ENCODE measurements at places on chromosomes 7 and 10.

- no peak for DNase-seq
These were observed 38.7 kb upstream of the RET start for GRCh38 chr10:43037942-43038782.

GRCh38 chr10:69009360-69009759 is 20.8 kb downstream of the KIFBP start:
- no peak for DNase-seq

DNA sequence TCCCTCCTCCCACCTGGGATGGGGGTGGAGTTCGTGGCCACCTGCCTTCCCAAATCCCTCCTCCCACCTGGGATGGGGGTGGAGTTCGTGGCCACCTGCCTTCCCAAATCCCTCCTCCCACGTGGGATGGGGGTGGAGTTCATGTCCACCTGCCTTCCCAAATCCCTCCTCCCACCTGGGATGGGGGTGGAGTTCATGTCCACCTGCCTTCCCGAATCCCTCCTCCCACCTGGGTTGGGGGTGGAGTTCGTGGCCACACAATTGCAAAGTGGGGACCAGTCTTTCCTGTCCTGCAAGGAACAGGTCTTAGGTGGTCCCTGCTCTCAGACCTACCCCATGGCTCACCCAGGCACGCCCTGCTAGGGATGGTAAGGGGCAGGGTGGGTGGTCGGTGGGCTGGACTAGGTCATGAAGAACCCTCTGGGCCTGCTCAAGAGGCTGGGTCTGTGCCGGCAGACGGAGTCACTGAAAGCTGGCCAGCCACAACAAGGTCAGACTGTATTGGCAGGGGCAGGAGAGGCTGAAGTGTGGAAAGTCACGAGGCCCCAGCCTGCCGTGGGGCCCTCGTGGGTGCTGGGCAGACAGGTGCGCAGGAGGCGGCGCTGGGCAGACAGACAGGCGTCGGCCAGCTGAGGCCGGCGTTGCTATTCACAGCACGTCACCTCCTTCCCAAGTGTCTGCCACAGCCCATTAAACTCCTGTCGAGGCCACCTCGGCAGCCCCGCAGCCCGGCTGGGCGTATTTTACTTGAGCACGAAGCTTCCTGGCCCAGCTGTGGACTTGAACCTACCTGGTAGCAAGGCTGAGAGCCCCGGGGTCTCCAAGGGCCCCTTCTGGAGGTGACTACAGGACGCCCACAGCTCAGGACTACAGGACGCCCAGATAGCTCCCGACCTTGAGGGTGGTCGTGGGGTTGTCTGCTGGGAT is 4.1 kb downstream of the KNDC1 start:
- no peak for DNase-seq

GRCh38 chr10:126872768-126873167 is 32.5 kb upstream of the DOCK1 start:
- no peak for DNase-seq

- DNase-seq: no peak
These were observed 6.7 kb downstream of the SKIDA1 start for GRCh38 chr10:21518641-21519396.

- DNase-seq: no peak
These were observed 22.8 kb downstream of the GRID1 start for GRCh38 chr10:86343761-86344160.

GRCh38 chr7:82945480-82945879 is 217.2 kb downstream of the PCLO start:
- DNase-seq: no peak

DNA sequence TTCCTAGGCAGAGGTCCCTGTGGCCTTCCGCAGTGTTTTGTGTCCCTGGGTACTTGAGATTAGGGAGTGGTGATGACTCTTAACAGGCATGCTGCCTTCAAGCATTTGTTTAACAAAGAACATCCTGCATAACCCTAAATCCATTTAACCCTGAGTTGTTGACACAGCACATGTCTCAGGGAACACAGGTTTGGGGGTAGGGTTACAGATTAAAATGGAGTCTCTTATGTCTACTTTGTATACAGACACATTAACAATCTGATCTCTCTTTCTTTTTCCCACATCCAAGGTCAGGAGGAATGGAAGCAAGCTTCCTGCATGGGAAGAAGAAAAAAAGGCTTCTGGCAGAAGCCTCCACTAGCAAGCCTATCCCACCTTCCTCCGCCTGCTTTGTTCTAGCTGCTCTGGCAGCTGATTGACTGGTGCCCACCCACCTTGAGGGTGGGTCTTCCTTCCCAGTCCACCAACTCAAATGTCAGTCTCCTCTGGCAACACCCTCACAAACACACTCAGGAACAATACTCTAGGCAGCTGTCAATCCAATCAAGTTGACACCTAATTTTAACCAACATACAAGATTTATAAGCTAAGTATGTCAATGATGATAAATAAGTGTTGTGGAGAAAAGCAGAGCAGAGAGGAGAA is 176.5 kb upstream of the CCZ1B start:
- DNase-seq: no peak

DNA sequence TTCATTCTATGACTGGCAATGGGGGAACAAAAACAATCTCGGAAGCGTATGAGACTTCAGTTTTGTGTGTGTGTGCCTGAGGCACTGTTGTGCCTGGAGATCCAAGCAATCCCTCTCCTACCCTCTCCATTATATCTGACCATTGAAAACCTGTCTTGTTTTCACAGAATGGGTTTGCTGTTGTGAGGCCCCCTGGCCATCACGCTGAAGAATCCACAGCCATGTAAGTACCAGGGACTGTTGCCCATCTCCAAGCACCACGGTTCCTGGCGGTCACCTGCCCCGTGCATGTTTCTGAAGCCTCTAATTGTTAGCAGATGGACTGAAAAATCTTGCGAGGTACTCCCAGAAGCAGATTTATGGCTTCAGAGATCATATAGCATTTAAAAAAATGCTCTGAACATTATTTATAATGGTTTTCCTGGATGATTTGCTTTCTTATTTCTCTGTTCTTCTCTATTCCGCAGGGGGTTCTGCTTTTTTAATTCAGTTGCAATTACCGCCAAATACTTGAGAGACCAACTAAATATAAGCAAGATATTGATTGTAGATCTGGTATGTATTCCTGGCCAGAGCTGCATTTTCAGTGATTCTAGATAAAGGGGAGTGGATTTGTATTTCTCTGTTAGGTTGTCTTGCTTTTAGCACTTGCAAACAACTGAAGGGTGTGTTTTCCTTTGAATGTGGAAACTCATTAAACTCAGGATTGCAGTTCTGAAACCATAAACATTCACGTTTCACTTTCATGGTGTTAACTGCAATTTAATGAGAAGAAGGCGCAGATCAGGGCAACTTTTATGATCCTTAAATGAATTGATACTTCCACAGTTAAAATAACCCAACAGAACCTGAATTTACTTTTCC is 288.2 kb downstream of the TWIST1 start:
- no peak for DNase-seq
